ENCODE measurements at places on chromosomes 6 and 20. TPM values are rescaled to one million over a fixed set of nuclear protein-coding genes. Genes with fewer than 3 reads are reported as not detected.

GRCh38 chr6:12911427-12911826 lies 194.9 kb downstream of the PHACTR1 start:
- DNase-seq, result peak; percentile 52

DNA sequence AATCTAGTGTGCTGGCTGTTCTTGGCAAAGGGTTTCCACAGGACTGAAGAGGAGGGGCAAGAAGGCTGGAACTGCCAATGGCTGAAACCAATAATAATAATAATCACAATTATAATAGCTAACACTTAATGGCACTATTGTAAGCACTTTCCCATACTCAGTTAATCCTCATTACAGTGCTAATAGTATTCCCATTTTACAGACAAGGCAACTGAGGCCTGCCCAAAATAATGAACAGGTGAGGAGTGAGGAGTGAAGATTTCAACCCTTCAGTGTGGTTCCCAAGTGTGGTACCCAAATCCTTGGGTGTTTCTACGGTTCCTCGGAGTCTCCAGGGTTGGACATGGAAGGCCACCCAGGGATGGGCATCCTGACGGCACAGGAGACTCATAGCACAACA lies 69.9 kb downstream of the TRERF1 start:
- DNase-seq, result no peak

Gene PRSS35
- not detected for total RNA-seq

DNA sequence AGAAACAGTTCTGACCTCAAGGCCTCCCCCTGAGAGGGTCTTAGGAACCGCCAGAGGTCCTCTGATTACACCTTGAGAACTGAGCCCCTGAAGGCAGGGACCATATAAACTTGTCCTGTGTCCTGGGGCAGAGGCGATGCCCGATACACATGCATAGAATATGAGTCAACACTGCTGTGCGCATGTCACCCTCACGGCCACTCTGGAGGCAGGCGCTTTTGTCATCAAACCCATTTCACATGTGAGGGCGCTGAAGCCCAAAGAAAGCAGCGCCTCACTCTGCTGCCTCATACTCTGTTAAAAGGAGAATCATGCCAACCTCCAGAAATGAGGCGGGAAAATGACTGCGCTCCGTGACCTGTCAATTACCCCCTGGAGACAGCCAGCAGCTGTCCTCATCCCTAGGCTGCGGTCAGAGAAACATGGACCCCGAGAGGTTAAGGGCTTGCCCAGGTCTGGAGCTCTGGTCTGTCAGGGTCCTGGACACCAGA lies 158.3 kb downstream of the GRM4 start:
- no peak for DNase-seq

Gene TAGAP
- total RNA-seq, result under 0.01 TPM

Gene CDSN
- total RNA-seq, result under 0.01 TPM

DNA sequence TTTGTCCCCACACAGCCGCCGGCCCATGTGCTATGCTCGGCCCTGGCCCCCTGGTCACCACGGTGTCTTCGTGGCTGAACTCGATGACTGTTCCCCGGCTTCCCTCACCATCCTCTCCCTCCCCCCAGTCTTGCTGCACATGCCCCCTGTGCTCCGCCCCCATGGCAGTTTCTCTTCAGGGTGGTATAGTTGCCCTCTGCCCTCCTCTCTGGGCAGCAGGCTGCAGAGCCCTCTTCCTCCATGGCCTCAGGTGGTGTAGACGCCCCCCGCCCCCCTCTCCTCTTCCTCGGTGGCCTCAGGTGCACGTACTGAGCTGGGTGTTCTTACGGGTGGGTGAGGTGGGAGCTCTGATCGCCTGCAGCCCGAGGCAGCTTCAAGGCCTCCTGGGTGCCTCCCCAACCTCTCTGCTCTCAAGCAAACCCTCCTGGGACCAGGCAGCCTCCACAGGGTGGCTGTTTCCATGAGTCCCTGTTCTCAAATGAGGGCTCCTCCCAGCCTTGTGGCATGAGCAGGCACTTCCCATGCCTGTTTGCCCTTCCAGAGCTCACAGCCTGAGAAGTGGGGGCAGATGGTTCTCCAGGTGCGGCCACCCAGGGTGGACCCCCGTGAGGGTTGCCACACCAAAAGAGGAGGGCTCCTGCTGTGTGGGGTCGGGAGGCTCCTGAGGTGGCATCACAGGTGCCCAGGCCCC lies 24.8 kb downstream of the COL20A1 start:
- DNase-seq, result no peak

Gene RAET1G
- under 0.01 TPM for total RNA-seq

Gene RGS17
- 3.3 TPM for total RNA-seq

Gene SLC25A27
- 0.51 TPM for total RNA-seq

Gene MLN
- not detected for total RNA-seq

Gene ARMC12
- total RNA-seq, result 0.25 TPM

DNA sequence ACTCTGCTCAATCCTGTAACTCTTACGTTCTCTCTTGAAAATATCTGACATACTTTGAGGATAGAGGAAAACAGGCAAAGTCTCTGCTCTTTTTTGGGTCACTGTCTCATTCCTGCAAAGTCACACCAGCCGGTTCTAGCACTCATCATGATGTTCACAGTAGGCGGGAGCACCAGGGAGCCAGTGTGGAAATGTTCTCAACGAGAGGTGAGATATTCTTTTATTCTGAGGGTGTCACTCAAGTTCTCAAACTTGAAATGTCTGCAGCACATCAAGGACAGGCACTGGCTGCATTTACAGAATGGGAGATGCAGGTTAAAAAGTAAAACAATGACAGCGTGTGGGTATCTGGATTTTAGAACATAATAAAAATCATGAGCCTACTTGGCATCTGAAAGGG lies 714.7 kb downstream of the QKI start:
- no peak for DNase-seq

GRCh38 chr6:44730771-44731391 lies 343.4 kb downstream of the CDC5L start:
- no peak for DNase-seq

DNA sequence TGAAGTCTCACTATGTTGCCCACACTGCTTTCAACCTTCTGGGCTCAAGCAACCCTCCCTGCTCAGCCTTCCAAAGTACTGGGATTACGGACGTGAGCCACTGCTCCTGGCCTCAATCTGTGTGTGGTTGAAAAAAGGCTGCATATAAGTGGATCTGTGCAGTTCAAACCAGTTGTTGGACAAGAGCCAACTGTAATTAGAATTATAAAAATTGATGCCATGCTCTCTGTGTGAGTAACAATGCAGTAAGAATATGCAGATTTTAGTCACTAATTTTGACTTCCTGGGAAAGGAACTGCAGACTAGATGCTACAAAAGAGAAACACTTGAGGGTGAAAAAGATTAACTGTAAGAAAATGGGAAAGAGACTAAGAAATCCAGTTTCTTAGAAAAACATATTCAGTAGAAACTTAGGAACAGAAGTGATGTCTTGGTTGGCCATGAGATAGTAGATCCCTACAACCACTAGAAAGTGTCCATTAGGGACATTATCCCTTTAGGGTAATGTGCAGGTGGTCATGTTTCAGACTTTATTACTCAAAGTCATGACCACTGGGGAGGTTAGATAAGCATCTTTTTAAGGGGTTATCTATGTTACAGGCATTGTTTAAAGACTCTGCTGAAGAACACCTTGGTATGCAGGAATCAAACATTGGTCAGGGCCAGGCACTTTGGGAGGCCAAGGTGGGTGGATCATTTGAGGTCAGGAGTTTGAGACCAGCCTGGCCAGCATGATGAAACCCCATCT lies 26.3 kb downstream of the ITCH start:
- no peak for DNase-seq

DNA sequence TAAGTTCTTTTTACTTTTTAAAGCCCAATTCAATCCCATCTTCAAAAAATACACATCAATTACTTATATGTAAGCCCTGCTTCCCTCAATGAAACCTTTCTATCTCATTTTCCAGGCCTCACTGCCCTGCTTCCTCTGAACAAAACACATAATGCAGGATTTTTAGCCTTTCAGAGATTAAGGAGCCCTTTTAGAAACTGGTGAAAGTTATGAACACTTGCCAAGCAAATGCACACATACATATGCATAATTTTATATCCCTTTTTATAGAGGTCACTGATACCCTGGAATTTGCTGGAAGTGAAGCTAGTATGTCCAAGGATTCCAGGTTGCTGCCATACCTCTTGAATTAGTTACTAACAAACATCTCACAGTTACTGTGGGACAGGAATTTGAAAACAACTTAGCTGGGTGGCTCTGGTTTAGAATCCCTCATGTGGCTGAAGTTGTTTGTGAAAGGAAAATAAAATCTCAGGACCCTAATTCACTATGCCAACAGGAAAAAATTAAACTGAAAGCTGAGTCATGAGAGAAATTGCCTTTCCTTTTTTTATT lies 75.8 kb downstream of the UBE3D start:
- no peak for DNase-seq

DNA sequence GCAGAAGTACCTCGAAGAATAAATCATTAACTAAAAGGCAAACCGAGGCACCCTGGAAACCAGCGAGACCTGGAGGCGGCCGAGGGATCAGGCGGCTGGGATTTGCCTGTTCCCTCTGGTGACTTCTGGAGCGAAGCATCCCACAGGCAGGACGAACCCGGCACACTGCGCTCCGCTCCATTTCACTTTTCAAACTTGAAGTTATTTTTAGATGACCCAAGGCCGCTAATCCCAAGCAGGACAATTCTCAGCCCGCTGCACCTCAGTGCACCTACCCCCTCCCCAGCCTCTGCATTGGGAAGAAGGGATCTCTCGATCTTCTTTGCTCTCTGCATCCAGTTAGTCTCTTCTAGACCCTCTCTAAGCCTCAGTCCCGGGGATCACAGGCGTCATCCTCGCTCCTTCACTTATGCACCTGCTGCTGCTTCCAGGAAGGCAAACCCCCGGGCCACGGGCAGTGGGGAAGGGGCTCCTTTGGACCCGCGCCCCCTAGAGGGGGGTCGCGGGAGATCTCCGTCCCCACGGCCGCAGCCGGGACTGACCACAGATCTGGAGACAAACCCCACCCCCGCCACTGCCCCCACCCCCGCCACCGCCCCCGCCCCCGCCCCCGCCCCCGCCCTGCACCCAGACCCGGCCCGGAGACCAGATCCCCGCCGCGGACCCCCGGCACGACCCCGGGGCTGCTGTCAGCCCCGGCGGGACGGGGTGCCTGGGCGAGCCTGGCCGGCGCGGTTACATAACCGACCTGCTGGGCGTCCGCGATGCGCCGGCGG lies 636 bp downstream of the RCAN2 start:
- DNase-seq, result no peak

GRCh38 chr6:119255492-119255891 lies 94.1 kb downstream of the MAN1A1 start:
- DNase-seq, result no peak

GRCh38 chr6:35736253-35736894 lies 458 bp upstream of the ARMC12 start:
- DNase-seq, result peak; percentile 58

Gene SEL1L2
- not detected for total RNA-seq

Gene KIAA1755
- not detected for total RNA-seq

Gene TFAP2D
- total RNA-seq, result not detected

Gene FBXO5
- 7.0 TPM for total RNA-seq

Gene ARFGEF3
- total RNA-seq, result 2.5 TPM

Gene ATP6V1G2
- 0.13 TPM for total RNA-seq

Gene MOG
- not detected for total RNA-seq

DNA sequence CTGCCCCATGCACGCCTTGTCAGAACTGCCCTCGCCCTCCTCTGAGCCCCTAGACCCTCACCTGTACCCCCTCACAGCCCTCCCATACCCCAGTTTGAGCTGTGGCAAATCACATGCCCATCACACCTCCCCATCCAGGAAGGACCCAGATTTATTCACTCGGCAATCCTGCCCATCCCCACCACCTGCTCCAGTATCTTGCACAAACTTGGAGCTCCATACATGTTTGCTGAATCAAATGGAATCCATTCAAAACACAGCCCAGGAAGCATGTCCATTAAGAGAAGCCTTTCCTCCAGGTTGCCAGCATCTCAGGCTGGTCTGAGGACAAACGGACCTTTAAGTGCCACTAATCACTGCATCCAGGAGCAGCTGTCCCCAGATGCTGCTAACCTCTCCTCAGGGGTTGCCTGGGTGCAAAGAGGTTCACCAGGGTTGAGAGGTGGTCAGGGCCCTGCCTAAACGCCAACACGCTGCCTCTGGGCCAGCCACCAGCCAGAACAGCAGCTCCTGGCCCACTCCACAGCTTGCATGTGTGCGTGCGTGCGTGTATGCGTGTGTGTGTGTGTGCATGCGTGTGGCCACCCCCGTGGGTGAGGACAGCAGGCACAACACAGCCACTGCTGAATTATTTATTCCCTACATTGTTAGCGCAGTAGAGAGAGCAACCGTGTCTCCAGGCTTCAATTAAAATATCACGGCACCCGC lies 31.0 kb downstream of the GRM4 start:
- no peak for DNase-seq

GRCh38 chr20:1964659-1965405 lies 29.0 kb downstream of the PDYN start:
- no peak for DNase-seq

GRCh38 chr20:64100566-64100888 lies 6.8 kb downstream of the NPBWR2 start:
- no peak for DNase-seq

DNA sequence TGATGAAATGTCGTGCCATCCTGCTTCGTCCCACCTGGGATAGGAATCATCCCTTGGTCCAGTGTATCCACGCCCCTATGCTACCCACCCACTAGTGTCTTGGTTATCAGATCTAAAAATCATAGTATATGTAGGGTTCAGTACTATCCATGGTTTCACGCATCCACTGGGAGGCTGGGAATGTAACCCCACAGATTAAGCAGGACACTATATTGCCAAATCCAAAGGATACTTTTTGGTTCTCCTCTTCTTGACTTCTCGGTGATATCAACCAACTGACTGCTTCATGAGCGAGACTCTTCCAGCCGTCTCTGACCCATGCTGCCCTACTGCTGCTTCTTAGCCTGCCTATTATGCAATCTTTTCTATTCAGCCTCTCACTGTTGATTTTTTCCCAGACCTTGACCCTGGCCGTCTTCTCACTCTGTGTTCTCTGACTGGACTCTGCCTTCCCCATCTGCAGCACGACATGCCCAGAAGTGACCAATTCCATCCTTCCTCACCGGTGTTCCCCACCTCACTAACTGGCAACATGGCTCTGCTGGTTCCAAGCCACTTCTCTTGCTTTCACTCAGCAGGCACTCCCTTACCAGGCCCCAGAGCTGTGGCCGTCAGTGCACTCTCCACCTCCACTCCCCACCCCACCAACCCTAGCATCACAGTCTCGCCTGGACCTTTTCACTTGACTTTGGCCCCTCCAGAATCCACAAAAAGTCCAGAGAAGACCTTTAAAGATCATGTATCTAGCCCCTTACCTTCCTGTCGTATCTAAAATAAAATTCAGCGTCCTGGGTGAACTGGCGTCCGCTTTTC lies 34.5 kb downstream of the GFRA4 start:
- no peak for DNase-seq

DNA sequence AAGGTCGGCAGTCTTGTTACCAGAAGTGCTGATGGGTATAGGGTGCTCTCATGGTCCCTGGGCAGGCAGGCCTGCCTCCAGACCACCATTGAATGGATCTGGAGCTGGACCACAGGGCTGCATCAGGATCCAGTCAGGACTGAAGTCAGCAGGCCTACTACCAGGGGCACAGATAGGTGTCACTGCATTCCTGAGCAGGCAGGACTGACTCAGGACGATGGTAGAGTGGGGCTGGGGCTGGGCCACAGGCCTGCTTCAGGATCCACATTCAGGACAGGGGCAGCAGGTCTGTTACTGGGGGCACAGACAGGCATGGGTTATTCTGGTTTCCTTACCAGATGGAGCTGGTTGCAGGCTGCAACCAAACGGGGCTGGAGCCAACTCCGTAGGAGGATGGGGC lies 51.4 kb upstream of the MAP3K4 start:
- no peak for DNase-seq

Gene KCNK17
- not detected for total RNA-seq

Gene MRPS18A
- total RNA-seq, result 44.5 TPM

Data from dermis microvascular lymphatic vessel endothelial cell (primary cell).